ENCODE measurements at places on chromosomes 11 and 22.

GRCh38 chr22:36246718-36247117 lies 6.2 kb upstream of the APOL1 start:
- DNase-seq = no peak

DNA sequence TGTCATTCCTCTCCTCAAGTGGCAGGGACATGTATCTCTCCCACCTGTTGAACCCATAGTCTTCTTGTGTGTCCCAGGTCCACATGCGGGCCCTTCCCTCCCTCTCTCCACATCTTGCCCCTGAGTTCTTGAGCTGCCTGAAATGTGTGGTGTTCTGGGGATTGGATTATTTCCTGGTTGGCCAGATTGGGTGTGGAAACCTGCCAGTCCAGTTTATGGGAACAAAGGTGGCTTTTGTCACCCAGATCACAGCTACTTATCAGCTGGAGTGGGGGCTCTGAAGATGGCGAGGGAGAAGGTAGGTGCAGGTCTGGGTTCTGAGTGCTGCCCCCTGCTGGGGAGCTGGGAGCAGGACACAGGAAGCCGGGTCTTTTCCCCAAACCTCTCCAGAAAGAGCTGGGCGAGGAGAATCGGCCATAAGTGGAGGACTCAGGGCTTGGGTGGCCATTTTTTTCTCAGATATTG lies 14.2 kb downstream of the DTX4 start:
- peak; percentile 17 for DNase-seq

GRCh38 chr11:96072592-96072991 lies 148.7 kb upstream of the MTMR2 start:
- no peak for DNase-seq

DNA sequence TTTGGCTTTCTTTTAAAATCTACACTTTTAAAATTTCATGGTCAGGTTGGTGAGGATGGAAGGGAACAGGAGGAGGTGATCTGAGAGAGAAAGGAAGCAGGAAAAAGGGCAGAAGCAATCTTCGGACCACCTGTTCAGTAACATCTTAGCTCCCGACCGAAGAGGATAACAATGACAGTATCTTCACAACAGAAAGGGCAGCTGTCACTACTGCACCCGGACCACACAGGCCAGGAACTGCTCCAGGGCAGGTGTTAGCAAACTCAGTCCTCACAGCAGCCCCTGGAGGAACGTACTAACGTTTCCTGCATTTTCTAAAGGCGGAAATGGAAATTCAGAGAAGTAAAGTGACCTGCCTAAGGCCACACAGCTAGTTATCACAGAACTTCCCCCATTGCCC lies 16.8 kb downstream of the PTPN5 start:
- DNase-seq = no peak

GRCh38 chr11:115042002-115042401 lies 363.7 kb downstream of the NXPE2 start:
- DNase-seq = no peak

- DNase-seq = no peak
These were observed at the start of gene VSIG10L2 for GRCh38 chr11:125945797-125946520. VSIG10L2 (plus strand) TSS chr11:125946044; CDS start chr11:125946056, 12 bp downstream.

- DNase-seq = no peak
These were observed 1.7 kb upstream of the CHCHD10 start for GRCh38 chr22:23769321-23769965.

- DNase-seq = no peak
These were observed 30.3 kb downstream of the KREMEN1 start for GRCh38 chr22:29103121-29103520.

- peak; percentile 14 for DNase-seq
These were observed 9.2 kb downstream of the RRP8 start for GRCh38 chr11:6594142-6594768.

DNA sequence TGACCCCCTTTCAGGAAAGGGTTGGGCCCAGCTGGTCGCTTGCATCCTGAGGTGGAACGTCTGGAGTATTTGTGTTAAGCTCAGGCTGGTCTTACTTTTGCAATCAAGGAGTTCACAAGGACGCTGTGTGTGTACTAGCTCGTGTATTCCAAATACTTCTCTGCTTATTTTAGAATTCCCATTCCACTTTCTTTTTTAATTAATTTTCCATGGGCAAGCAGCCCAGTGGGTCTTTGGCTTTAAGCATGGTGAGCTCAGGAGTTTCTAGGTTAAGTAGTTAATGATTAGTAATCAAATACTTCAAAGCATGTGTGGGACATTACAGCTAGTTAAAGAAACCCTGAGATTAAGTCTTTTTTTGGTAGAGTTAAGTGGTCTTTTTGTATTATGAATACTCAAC lies 68.6 kb downstream of the CSNK2A3 start:
- DNase-seq = no peak

DNA sequence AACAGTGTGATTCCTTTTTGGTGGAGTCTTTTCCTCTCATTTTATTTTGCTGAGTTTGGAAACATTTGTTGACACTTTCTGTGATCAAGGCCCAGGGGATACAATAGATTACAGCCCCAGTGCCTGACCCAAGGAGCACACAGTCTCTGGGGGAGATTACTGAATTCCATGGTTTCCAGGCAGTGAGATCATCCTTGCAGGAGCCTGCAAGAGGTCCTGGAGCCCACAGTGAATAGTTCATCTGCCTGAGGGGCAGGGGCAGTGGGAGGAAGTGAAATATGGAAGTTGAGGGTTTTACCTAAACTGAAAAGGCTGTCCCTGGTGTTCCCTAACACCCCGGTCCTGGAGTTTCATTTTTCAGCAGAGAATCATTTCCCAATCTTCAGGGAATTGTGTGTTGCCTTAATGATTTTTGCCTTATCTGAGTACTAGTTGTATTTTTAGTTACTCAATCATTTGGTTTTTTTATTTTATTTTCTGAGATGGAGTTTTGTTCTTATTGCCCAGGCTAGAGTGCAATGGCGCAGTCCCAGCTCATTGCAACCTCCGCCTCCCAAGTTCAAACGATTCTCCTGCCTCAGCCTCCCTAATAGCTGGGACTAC lies 7.7 kb downstream of the CCS start:
- peak; percentile 39 for DNase-seq

DNA sequence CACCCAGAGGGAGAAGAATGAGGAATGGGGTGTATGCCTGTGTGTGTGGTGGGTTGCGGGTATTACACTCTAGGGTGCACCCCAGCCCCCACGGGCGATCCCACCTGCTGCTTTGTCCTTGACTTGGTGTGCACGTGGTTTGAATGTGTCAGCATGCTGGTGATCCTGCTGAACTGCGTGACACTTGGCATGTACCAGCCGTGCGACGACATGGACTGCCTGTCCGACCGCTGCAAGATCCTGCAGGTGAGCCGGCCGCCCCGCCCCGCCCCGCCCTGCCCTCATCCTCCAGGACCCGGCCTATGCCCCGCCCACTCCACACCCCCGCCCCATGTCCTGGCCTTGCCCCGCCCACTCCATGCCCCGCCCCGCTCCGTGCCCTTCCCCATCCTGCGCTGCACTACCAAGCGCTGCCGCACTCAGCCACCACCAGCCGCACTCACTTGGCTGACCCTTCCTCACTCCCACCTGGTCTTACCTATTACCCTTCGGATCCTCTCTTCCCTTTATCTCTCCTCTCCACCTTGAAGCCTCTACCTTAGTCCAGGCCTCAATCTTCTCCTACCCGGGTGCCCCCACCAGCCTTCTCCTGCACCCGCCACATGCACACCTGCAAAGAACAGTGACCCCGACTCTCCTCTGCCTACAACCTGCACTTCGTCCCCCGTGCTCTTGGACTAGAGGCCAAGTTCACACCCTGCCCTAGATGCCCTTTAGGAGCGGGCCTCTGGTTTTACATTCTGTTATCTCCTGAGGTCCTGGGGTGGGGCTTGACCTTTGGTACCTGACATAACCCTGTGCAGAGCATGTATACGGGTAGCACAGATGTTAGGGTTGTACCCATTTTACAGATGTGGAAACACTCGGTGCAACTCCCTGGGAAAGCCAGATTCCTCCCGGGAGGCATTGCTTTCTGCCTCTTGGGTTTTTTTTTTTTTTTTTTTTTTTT lies 27.7 kb downstream of the CACNA1I start:
- no peak for DNase-seq

- no peak for DNase-seq
These were observed 337.9 kb downstream of the LRRC4C start for GRCh38 chr11:41121600-41121999.

GRCh38 chr11:346529-346928 lies 22.8 kb upstream of the B4GALNT4 start:
- no peak for DNase-seq

GRCh38 chr11:25730230-25730629 lies 601.7 kb upstream of the ANO3 start:
- no peak for DNase-seq

- no peak for DNase-seq
These were observed 314.2 kb downstream of the BLID start for GRCh38 chr11:121801781-121802180.

DNA sequence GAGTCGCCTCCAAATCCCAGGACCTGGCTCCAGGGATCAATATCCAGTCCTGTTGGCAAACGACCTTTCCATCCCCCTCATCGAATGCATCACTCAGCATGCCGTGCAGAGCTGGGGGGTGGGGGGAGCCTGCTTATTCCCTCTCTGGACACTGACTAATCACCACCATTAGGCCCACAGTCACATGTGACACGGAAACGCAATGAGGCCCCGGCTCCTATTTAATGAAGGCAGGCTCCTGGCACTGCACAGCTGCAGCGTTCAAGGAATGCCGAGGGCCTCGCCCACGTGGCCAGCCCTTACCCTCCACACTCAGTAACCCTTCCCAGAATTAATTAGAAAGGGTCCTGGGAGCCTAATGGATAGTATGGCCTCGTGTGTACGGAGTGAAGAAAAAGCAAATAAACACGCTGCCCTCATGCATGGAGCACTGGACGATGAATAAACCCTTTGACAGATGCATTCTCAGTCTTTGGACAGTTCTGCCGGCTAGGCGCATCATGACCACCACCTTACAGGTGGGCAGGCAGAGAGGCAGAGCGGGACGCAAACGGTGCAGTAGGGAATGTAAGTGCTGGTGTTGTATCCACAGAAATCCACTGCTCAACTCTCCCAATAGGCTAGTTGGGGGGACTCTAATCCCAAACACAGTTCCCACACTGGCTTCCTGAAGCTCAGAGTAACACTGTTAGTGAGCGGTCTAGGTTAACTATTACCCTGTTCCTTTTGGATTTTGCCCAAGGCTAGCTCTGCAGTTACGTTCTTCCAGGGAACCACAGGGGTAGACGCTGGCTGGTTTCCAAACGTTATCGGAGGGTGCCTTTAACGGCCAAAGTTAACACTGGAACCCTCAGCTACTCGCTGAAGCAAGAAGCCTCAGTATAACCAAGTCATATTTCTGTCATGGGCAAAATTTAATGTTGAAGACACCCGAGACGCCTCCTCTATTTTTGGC lies 490.1 kb downstream of the OPCML start:
- no peak for DNase-seq

GRCh38 chr11:119117004-119117706 lies 4.2 kb upstream of the HINFP start:
- no peak for DNase-seq

DNA sequence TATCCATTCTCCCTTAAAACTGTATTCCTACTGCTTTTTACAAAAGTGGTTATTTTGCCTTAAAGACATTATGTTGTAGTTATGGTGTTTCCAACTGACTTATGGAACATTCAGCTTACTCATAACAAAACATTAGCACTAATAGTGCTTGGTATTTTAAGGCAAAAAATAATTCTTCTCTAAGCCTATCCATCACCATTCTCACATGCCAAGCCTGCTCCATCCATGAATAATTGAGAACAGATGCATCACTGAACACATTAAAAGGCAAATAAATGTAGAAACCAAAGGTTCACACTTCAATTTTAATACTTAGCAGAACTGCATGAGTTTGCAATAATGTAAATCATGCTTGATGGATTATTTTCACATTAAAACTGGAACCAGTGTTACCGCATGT lies 42.3 kb upstream of the DDI1 start:
- DNase-seq = no peak

- DNase-seq = peak; percentile 99
These were observed 562.5 kb downstream of the MN1 start for GRCh38 chr22:27238935-27239510.

GRCh38 chr11:66478729-66479393 lies 1.4 kb upstream of the DPP3 start:
- DNase-seq = peak; percentile 19

GRCh38 chr11:132718711-132719671 lies 813.3 kb downstream of the OPCML start:
- DNase-seq = peak; percentile 1

DNA sequence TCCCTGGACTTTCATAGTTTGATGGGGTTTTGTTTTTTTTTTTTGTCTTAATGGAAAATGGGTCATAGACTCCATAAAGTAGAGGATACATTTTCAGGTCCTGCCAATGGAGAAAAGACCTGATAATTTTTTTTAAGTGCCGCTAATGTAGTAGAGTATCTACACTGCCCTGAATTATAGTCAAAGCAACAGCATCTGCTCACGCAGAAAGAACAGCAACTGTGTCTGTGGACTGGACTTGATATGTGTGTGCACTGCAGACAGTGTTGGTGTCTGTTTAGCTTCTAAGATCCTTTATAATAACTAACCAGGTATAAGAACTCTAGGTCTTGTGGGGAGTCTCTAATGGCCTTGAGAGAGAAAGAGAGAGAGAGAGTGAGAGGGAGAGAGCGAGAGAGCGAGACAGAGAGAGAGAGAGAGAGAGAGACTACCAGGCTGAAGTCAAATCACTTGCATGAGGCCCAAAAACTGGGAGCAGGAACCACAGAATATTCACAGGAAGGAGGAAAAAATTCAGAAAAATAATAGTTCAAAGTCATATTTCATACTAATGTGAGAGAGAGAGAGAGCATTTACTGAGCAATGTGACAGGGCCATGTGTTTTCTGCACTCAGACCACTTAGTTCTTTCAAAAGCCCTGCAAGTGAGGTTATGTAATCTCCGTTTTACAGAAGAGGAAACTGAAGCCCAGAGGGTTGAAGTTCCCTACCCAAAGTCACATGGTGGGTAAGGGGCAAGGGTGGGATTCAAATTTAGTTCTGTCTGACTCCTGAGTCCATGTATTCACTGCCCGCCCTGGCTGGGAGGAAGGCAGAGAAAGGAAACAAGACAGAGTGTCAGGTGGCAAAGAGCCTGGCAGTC lies 8.6 kb upstream of the MIAT start:
- DNase-seq = no peak

- DNase-seq = no peak
These were observed 24.0 kb upstream of the SC5D start for GRCh38 chr11:121268581-121268980.

GRCh38 chr11:65785319-65786007 lies 1.4 kb upstream of the OVOL1 start:
- no peak for DNase-seq

DNA sequence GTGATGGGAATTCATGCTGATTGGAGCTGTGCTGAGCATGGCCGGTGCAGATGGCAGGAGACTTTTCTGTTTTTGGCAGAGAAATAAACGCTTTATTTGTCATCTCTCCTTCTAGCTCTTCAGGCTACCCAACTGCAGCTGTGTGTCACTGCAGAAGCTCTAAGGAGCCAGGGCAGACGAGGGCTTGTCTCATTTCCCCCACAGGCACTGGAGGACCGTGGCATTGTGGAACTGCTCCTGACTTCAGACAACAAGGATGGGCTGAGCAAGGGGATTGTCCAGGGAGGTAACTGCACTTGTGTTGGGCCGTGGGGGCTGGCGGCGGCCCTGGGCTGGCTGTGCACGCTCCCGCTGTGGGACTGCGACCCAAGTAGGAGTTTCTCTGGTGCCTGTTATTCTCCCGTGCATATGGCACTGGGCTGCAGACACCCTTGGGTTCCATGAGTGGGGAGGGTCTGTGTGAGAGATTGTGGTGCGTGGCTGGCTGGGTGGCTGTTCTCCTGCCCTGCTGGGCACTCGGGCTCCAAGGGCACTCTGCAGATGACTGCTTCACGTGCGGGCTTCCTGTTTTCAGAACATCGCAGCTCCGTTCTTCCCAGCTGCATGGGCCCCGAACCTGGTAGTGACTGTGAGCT lies 27.2 kb downstream of the GLB1L2 start:
- no peak for DNase-seq

GRCh38 chr11:121321614-121322243 lies 29.2 kb downstream of the SC5D start:
- DNase-seq = peak; percentile 39

Data from cardiac fibroblast (primary cell).